A549 treated with CORT108297 at 1 μM for 4 hours (cell line): ENCODE measurements at places on chromosomes 5 and 9. TPM values are rescaled to one million over a fixed set of nuclear protein-coding genes. Genes with fewer than 3 reads are reported as not detected.

The PHYHD1 gene
- total RNA-seq, result not detected in 5 replicates

The FGFR4 gene
- total RNA-seq, result 15.5 to 26.2 TPM (median 25.0 TPM) in 5 replicates

The ADAMTS13 gene
- 0.36 to 0.78 TPM (median 0.76 TPM) in 5 replicates for total RNA-seq

The OR1J2 gene
- not detected in 5 replicates for total RNA-seq

The CAPSL gene
- not detected in 5 replicates for total RNA-seq

The GFM2 gene
- total RNA-seq, result 24.9 to 29.9 TPM (median 25.4 TPM) in 5 replicates

The EGFLAM gene
- total RNA-seq, result 0.06 TPM in 1 of 5 replicates, not detected in the others

The ZNF462 gene
- total RNA-seq, result 4.0 to 4.6 TPM (median 4.3 TPM) in 5 replicates

The CDC14B gene
- total RNA-seq, result 8.7 to 11.2 TPM (median 10.7 TPM) in 5 replicates

The PROB1 gene
- total RNA-seq, result 0.17 to 0.38 TPM (median 0.28 TPM) in 5 replicates

The EPB41L4B gene
- total RNA-seq, result 10.4 to 11.6 TPM (median 10.9 TPM) in 5 replicates

The NIPAL4 gene
- 9.8 to 14.0 TPM (median 11.7 TPM) in 5 replicates for total RNA-seq

The SPATA31D4 gene
- total RNA-seq, result not detected in 5 replicates

The PAEP gene
- 0.14 to 0.28 TPM (median 0.21 TPM) in 5 replicates for total RNA-seq

The RPS23 gene
- 3,366 to 5,159 TPM (median 3,517 TPM) in 5 replicates for total RNA-seq

The FOCAD gene
- 15.2 to 21.1 TPM (median 17.1 TPM) in 5 replicates for total RNA-seq

The C5orf52 gene
- not detected in 5 replicates for total RNA-seq

The LIX1 gene
- total RNA-seq, result not detected in 5 replicates

The BTNL3 gene
- total RNA-seq, result not detected in 5 replicates

The IFNB1 gene
- total RNA-seq, result 0.15 TPM in 1 of 5 replicates, not detected in the others

The SH2D3C gene
- 0.06 to 0.36 TPM (median 0.06 TPM) in 5 replicates for total RNA-seq

The ASPN gene
- total RNA-seq, result not detected in 5 replicates

The COL27A1 gene
- 9.8 to 15.3 TPM (median 14.6 TPM) in 5 replicates for total RNA-seq

The CATSPER3 gene
- total RNA-seq, result 0.23 to 0.48 TPM (median 0.41 TPM) in 5 replicates

The SPATA31E1 gene
- 0.03 TPM in 1 of 5 replicates, not detected in the others for total RNA-seq

The GOLM1 gene
- total RNA-seq, result 106 to 123 TPM (median 114 TPM) in 5 replicates

The CKS2 gene
- 385 to 467 TPM (median 397 TPM) in 5 replicates for total RNA-seq

The ABO gene
- not detected in 5 replicates for total RNA-seq

The UGT3A2 gene
- total RNA-seq, result not detected in 5 replicates

The NR5A1 gene
- total RNA-seq, result 0.03 to 0.06 TPM (median 0.03 TPM) in 4 of 5 replicates, not detected in the other

The DDX4 gene
- total RNA-seq, result not detected in 5 replicates

The WHRN gene
- total RNA-seq, result 4.3 to 8.3 TPM (median 7.8 TPM) in 5 replicates

The CFAP90 gene
- 0.22 to 0.59 TPM (median 0.44 TPM) in 5 replicates for total RNA-seq

The PDE4D gene
- 35.4 to 58.6 TPM (median 50.7 TPM) in 5 replicates for total RNA-seq

The NHP2 gene
- 381 to 485 TPM (median 422 TPM) in 5 replicates for total RNA-seq

The CDC25C gene
- 10.1 to 12.7 TPM (median 11.5 TPM) in 5 replicates for total RNA-seq

The LMNB1 gene
- 56.2 to 81.4 TPM (median 59.9 TPM) in 5 replicates for total RNA-seq

The IL17B gene
- 0.18 TPM in 1 of 5 replicates, not detected in the others for total RNA-seq

The SIT1 gene
- not detected in 5 replicates for total RNA-seq

The WDR31 gene
- total RNA-seq, result 0.95 to 1.4 TPM (median 1.1 TPM) in 5 replicates

The LHX3 gene
- 0.05 to 0.09 TPM (median 0.08 TPM) in 5 replicates for total RNA-seq

The GPR150 gene
- 0.07 to 0.21 TPM (median 0.08 TPM) in 5 replicates for total RNA-seq

The GPX8 gene
- 36.3 to 49.8 TPM (median 38.0 TPM) in 5 replicates for total RNA-seq

The NUDT12 gene
- 1.5 to 2.0 TPM (median 1.7 TPM) in 5 replicates for total RNA-seq

The EFNA5 gene
- total RNA-seq, result 17.4 to 22.3 TPM (median 21.0 TPM) in 5 replicates
